NAMALWA (cell line): ENCODE measurements at places on chromosomes 13 and 19.

DNA sequence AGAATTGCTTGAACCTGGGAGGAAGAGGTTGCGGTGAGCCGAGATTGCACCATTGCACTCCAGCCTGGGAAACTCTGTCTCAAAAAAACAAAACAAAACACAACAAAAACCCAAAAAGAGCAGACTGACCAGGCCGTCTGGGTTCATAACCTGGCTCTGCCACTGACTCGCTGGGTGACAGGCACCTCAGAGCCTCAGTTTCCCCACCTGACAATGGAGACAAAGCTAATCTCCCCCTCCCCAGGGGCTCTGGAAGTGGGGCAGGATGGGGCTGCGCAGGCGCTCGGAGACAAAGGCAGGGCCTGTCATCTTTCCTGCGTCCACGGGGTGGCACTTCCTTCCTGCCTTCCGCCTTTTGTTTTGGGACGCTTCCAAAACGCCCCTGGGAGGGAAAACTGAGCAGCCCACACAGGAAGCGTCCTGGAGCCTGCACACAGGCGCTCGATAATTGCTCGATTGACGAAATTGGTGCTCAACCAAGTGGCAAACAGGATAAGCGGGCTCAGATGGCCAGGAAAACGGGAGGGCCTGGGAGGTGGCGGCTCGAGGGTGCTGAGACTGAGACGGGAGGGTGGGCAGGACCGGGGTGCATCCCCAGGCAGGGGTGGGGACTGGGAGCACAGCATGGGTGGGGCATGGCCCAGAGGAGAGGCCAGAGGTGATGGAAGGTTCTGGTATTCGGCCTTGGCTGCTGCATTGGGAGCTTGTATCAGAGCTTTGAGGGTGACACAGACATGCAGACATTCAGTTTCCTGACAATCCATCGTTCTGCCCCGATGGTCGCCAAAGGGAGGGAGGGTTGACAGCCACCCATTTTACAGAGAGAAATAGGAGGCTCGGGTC lies 17.8 kb downstream of the SPC24 start:
- no peak for DNase-seq

GRCh38 chr13:113954046-113954835 lies 19.6 kb downstream of the C13orf46 start:
- DNase-seq = no peak

GRCh38 chr19:50669302-50670101 lies 20.3 kb downstream of the C19orf81 start:
- DNase-seq = peak; percentile 68

DNA sequence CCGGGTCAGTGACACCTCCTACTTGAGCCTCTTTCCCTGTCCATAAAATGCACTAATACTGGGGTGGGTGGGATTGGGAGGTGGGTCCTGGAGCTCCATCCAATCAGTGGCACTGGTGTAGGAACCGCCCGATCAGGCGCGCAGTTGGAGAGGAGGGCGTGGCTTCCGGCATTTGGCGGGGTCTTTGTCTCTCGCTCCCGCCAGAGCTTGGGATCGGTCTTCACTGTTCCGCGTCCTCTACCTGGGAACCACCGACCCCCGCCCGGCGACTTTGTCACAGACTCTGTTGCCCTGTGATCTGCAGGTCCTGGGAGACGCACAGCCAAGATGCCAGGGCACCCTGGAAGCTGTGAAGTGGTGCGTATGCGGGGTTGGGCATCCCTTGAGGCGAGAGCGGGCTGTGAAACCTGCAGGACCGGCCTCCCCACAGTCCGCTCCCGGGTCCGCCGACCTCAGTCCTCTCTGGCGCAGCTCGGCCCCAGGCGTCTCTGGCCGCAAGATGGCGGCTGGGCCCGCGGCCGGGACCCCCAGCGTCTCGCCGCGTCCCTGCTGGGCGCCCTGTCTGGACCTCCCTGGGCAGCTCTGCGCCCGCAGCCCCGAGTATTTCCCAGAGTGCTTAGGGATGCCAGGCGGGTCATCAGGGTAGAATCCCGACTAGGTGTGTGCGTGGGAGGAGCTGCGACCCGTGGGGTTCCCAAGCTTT lies 41.6 kb upstream of the ZNF730 start:
- DNase-seq = peak; percentile 86

DNA sequence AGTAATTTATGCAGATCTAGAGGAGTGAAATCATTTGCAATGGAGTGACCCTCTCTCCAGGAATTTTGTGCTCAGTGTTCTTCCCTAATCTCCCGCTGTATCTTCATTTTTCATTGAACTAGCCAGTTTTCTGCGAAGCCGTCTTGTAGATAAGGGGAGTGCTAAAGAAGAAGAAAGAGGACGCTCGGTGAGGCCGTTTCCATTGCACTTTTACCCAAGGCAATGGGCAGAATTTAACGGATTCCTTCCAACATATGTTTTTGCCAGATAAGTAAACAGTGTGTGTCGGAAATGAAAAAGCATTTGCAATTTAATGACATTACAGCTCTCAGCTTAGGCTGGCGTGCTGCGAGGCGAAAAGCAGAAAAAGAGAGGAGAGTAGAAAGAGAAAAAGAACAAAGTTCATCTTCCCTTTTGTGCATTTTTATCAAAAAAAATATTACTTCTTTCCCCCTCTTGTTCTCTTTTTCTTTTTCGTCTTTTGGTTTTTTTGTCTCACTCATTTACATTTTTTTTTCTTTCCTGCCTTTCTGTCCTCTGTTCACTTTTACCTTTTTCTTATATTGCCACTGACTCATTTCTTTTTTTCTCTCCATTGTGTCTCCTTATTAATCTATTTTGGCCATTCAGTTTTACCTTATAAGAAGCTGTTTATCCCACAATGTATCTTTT lies 49.9 kb downstream of the SOX21 start:
- no peak for DNase-seq

GRCh38 chr13:38160131-38160530 lies 189.5 kb upstream of the UFM1 start:
- DNase-seq = no peak

DNA sequence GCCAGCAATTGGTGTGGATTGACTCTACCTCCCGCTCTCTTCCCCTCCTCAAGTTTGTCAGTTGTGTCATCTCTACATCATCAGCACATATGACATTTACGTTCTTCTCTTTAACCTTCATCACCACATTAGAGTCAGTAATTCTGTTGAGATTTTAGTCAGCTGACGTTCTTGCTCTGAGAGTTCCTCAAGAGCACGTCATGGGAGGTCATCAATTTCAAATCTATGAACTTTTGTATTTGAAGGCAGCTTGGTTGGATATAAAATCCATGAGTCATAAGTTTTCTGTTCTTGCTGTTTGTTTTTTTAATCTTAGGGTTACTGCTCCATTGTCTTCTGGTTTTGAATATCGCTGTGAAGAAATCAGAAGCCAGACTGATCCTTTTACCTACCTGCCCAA lies 21.8 kb upstream of the ARGLU1 start:
- no peak for DNase-seq

DNA sequence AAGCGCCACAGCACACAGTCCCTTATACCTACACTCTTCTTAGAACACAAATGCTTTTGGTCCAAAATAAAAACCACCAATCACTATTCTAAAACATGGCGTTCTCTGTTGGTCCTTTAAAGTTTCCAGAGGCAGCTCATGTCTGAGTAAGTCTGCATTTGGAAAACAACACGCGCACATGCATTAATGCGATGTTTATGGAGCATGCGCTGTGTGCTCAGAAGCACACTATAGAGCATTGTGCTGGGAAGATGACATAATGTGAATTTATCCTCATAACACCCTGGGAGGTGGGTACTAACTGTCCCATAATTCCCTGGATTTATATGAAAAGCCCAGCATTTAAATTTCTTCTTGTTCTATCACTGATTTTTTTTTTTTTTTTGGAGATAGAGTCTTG lies 10.7 kb downstream of the ZNF682 start:
- DNase-seq = no peak

- no peak for DNase-seq
Measured at GRCh38 chr19:12783849-12784393, 7.4 kb upstream of the JUNB start.

DNA sequence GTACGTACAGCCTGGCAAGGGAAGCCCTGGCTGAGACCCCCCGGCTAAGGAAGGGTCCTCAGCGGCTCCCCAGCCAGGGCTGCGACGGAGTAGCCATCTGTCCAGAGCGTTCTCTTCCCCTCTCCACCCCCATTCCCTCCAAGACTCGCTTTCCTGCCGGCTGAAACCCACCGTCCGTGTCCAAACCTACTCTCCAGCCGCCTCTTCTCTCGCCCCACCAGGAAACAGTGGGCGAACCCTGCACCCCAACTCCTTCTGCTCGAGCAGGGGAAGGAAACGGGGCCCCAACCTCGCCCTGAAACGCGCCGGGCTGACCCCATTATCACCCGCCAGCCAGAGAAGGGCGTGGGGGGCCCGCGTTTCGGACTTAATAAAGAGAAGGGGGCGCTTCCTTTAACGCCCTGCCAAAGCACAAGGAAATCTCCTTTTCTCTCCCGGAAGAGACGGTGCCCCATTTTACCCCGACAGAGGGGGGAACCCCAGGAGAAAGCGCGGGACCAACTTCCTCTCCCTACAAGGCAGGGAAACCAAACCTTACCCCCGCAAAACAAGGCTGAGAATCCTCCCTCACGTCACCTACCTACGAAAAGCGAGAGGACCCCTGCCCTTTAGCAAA lies 2.5 kb downstream of the ZC3H4 start:
- DNase-seq = peak; percentile 58

DNA sequence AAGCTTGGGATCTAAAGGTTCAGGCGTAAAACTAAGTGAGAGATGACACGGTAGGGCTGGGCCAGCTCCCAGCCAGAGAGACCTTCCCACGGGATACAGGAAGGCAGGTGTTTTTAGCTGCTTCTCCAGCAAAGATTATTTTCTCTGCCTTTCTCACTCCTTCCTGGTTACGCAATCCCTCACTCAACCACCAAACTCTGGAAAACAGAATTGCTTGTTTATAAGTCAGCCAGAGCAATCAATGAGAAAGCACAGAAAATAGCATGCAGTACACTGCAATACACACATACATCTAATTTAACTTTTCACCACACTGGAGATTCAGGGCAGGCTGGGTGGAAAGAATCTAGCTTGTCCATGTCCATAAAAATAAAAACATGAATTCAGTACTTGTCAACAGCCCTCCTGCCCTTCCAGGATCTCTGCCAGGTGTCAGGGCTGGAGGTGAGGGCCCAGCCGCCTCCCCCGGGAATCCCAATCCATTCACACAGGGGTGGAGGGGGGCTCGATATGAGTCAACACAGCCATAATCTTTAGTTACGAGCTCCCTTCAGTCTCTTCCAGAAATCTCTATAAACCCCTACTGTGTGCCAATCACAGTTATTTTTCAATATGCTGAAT lies 12.2 kb downstream of the RHPN2 start:
- no peak for DNase-seq

DNA sequence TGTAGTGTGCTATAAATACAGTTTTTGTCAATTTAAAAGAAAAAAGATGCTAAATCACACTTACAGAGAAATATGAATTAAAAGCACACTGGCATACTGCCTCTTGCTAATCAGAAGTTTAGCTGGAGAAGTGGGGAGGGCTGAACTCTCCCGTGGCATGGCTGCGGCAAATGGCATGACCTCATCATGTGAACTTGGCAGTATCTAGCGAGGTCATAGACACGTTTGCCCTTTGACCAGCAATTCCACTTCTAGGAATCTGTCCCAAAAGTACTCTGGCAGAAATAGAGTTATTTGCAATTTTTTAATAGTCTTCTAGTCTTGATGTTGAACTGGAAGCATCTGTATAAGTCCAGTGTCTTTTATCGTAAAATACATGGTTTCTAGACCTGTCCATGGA lies 42.0 kb upstream of the MCF2L start:
- no peak for DNase-seq

GRCh38 chr19:57334191-57334590 lies 13.9 kb downstream of the ZNF543 start:
- no peak for DNase-seq

GRCh38 chr13:43942286-43942685 lies 62.6 kb downstream of the LACC1 start:
- no peak for DNase-seq

GRCh38 chr13:38348861-38349389 lies 726 bp upstream of the UFM1 start:
- DNase-seq = no peak

GRCh38 chr13:30711375-30711774 lies 24.0 kb upstream of the ALOX5AP start:
- DNase-seq = no peak

DNA sequence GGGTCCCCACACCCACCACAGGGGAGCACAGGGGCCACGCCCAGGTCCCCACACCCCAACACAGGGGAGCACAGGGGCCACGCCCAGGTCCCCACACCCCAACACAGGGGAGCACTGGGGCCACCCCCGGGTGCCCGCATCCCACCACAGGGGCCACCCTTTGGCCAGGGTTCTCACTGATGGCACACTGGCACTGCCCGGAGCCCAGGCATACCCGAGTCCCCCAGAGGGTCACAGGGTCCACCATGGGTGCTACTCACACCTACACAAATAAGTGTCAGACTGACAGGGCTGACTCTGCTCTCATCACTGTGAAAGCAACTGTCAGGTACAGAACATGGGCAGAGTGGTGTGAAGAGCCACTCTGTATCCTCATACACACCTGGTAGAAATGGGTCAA lies 98.8 kb downstream of the TUBGCP3 start:
- DNase-seq = no peak

GRCh38 chr13:41976476-41976875 lies 15.6 kb upstream of the VWA8 start:
- peak; percentile 26 for DNase-seq

- no peak for DNase-seq
Measured at GRCh38 chr19:6725513-6726231, 5.2 kb upstream of the C3 start.

- no peak for DNase-seq
Measured at GRCh38 chr13:78323848-78324247, 279.5 kb downstream of the POU4F1 start.

DNA sequence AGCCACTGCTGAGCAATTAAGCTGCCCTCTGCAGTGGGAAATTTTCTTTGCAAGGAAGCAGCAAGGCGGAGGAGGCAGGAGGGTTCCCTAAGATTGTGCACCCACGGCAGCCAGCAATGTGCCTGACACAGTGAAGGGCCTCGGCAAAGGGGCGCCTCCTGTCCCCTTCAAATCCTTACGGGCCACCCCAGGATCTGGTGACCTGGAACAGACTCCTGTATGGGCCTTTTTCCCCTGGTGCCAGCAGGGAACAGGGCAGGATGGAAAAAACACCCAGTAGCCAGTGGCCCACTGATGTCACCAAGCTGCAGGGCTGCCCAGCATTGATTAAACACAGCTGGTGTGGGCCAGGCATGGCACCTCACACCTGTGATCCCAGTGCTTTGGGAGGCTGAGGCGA lies 86.7 kb downstream of the GNG7 start:
- no peak for DNase-seq

DNA sequence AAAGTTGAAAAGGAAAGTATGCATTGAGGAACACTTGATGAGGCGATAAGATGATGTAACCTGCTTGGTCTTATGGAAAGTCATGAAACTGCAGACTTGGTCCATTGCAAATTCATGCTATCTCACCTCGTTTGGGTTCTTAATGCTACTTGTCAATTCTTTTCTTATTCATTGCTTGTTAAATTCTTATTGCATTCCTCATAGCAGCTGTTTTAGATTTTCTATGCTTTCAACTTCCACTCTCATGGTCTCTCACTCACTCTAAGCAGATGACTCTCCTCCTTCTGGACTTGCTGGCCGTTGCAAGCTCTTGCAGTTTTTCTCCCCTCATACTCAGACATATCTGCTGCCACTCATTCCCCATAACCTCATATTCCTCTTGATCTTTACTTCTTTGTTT lies 67.8 kb upstream of the CSNK1A1L start:
- DNase-seq = no peak
